ENCODE measurements at places on chromosomes 7 and 10.
A peak's percentile ranks its signal among the peaks of the same experiment; 100 is the strongest.

DNA sequence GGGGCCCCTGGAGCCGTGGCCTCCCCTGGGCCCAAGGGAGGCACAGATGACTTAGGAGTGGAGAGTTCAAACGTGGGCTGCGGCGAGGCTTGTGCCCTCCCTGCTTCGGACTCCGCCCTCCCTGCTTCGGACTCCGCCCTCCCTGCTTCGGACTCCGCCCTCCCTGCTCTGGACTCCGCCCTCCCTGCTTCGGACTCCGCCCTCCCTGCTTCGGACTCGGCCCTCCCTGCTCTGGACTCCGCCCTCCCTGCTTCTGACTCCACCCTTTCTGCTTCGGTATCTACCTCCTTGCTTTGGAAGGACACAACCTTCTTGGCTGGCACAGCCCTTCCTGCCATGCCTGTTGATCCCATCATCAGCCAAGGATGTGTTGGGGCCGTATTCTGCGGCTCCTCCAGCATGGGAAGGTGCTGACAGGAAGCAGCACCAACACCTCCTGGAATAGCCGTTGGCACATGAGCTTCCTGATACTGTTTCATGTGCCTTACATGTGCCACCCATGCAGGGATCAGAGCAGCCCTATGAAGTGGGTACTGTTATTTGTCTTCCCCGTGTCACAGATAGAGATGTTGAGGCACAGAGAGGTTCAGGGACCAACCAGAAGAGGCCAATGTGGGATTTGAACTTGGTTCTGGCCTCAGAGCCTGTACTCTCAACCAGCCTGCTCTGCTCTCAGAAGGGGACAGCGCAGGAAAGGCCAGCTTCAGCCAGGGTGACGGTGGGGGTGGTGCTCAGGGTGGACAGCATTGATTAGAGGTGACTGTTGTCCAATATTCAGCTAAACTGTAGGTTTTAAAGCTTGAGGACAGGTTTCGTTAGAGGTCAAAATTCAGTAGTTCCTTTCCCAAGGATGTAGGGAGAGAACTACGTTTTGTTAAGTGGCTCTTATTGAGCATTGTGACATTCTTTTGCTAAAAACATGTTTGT, 114.5 kb downstream of the NKX6-2 start:
- H3K27me3 ChIP-seq = no peaks in the 10 kb centered on the region
- no peaks in the 10 kb centered on the region for H3K4me1 ChIP-seq
- H3K36me3 ChIP-seq = no peaks in the 10 kb centered on the region
- peak; percentile 50 for DNase-seq
- no peak overlapping the region for H3K4me3 ChIP-seq

DNA sequence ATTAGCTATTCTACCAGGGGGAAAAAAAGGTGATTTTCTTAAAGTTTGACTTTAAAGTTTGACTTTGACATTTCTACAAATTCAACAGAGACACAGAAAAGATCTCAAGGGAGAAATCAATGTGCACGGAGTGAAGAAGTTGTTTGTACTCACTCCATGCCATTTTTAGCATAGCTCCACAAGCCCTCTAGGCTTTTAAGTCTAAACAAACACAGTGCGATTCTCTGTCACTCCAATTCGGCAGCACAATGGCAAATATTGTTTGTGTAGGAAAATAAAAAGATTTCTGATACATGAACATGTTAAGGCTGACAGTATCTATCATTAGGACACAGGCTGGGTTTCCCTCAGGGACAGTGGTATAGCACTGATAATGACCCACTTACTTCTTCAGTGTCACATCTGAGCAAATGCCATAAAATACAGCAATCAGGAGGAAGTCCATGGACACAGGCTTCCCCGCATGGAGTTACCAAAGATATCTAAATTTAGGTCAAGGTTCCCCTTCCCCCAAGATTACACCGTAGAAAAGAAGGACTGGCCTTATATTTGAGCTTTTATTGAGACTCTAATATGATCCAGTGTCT, 28.0 kb downstream of the GSAP start:
- H3K4me3 ChIP-seq = no peak overlapping the region
- no peaks in the 10 kb centered on the region for H3K27me3 ChIP-seq
- no peak overlapping the region for H3K27ac ChIP-seq
- DNase-seq = no peak
- H3K36me3 ChIP-seq = no peaks in the 10 kb centered on the region
- H3K4me1 ChIP-seq = no peaks in the 10 kb centered on the region

DNA sequence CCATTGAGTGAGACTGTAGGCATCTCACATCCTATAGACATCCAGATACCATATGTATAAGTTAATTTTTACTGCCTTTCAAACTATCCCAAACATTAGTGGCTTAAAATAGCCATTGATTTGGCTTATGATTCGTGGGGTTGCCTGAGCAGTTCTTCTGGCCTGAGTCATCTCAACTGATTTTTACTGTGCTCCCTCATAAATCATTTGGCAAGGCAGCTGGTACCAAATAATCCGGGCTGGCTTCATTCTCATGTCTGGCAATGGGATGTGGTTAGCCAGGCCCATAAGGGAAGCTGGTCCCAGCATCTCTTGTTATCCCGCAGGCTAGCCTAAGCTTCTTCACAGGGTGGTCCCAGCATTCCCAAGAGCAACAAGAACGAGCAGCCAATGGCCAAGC, 6.7 kb upstream of the LRGUK start:
- H3K36me3 ChIP-seq = no peaks in the 10 kb centered on the region
- no peaks in the 10 kb centered on the region for H3K27me3 ChIP-seq
- no peak for DNase-seq
- H3K27ac ChIP-seq = no peak overlapping the region
- H3K4me3 ChIP-seq = no peak overlapping the region

GRCh38 chr10:133052076-133052475, 35.6 kb upstream of the ADGRA1 start:
- H3K36me3 ChIP-seq = no peaks in the 10 kb centered on the region
- H3K27me3 ChIP-seq = peaks cover 9% of the 10 kb centered on the region
- no peaks in the 10 kb centered on the region for H3K4me1 ChIP-seq
- no peak overlapping the region for H3K4me3 ChIP-seq
- no peak for DNase-seq

DNA sequence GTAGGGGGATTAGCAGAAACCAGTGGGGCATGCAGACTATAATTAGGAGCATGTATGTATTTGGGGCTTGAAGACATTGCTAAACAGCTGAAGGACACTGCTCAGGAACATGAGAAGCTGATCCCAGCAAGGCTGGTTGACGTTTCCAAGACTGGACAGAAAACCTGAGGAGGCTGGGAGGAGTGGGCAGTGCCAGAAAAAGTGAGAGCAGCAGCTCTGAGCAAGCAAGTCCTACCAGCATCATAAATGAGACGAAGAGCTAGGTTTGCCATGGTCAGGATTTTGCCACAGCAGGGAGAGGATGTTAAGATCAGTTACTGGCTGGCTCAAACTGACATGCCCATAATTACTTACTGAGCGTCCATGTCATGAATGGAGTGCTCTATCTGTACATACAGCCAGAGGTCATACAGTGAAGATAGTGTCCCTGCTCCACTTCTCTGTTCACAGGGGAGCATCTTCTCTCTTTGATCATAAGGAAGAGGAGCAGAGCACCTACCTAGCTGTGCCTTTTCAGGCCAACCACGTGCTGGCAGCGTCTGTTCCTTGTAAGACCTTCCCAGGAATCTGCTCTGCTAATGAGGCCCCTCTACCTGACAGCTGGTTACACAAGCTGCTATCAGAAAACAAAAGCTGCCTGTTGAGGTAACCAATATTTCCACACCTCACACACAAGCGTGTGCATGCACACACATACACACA, 44.7 kb downstream of the PDE1C start:
- DNase-seq = no peak
- no peak overlapping the region for H3K27ac ChIP-seq
- no peaks in the 10 kb centered on the region for H3K36me3 ChIP-seq
- H3K27me3 ChIP-seq = no peaks in the 10 kb centered on the region

- no peaks in the 10 kb centered on the region for H3K27me3 ChIP-seq
- no peak overlapping the region for H3K27ac ChIP-seq
- H3K4me1 ChIP-seq = peaks cover 8% of the 10 kb centered on the region
- no peak overlapping the region for H3K4me3 ChIP-seq
- no peak for DNase-seq
- H3K36me3 ChIP-seq = no peaks in the 10 kb centered on the region
These were observed 138.1 kb downstream of the LRMDA start for GRCh38 chr10:75569506-75569905.

- no peak overlapping the region for H3K4me3 ChIP-seq
- no peak for DNase-seq
- no peak overlapping the region for H3K27ac ChIP-seq
- no peaks in the 10 kb centered on the region for H3K27me3 ChIP-seq
- H3K36me3 ChIP-seq = no peaks in the 10 kb centered on the region
These were observed 112.7 kb downstream of the REEP3 start for GRCh38 chr10:63633677-63634487.

DNA sequence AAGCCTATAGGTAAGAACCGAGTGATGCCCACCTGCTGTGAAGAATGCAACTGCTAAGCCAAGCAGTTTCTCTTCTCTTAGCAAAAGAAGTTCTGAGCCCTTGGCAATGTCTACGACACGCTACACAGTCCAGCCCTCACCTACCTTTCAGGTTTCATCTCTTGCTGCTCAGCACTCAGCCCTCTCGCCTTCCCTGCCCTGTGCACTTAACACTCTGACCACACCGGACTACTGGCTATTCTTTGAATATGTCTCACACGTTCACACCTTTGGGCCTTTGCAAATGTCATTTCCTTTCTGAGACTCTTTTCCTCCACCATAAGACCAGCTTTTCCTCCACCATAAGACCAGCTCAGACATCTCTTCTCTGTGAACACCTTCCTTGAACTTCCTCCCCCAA, 67.0 kb upstream of the ITGB1 start:
- no peaks in the 10 kb centered on the region for H3K27me3 ChIP-seq
- H3K36me3 ChIP-seq = no peaks in the 10 kb centered on the region
- H3K4me1 ChIP-seq = no peaks in the 10 kb centered on the region
- H3K4me3 ChIP-seq = no peak overlapping the region
- H3K27ac ChIP-seq = no peak overlapping the region
- no peak for DNase-seq

DNA sequence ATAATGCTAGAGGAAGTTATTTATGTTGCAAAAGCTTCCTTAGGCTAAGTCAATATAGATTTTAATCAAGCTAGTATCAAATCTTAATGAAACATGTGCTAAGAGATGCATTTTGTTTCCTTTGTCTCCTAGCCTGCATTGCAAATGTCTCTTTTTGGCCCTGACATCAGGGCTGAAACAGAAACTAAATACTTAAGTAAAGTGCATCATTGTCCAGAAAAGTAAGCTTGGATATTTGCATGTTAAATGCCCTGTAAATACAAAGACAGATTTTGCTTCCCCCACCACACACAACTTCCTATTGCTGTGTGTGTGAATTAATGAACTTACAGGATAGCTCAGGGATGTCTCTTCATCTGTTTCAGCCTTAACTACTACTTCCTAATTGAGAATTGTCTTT, 10.0 kb upstream of the STAMBPL1 start:
- no peak overlapping the region for H3K4me3 ChIP-seq
- H3K4me1 ChIP-seq = no peaks in the 10 kb centered on the region
- no peak overlapping the region for H3K27ac ChIP-seq
- H3K27me3 ChIP-seq = no peaks in the 10 kb centered on the region
- no peak for DNase-seq

- no peaks in the 10 kb centered on the region for H3K27me3 ChIP-seq
- H3K27ac ChIP-seq = peak overlapping the region; percentile 96
- DNase-seq = peak; percentile 71
- peak overlapping the region; percentile 79 for H3K4me3 ChIP-seq
- peaks cover 53% of the 10 kb centered on the region for H3K4me1 ChIP-seq
- peaks cover 6% of the 10 kb centered on the region for H3K36me3 ChIP-seq
These were observed 333 bp downstream of the SMNDC1 start for GRCh38 chr10:110304394-110304779.

GRCh38 chr10:100124097-100124496, 42.4 kb upstream of the CPN1 start:
- H3K27ac ChIP-seq = no peak overlapping the region
- no peaks in the 10 kb centered on the region for H3K36me3 ChIP-seq

DNA sequence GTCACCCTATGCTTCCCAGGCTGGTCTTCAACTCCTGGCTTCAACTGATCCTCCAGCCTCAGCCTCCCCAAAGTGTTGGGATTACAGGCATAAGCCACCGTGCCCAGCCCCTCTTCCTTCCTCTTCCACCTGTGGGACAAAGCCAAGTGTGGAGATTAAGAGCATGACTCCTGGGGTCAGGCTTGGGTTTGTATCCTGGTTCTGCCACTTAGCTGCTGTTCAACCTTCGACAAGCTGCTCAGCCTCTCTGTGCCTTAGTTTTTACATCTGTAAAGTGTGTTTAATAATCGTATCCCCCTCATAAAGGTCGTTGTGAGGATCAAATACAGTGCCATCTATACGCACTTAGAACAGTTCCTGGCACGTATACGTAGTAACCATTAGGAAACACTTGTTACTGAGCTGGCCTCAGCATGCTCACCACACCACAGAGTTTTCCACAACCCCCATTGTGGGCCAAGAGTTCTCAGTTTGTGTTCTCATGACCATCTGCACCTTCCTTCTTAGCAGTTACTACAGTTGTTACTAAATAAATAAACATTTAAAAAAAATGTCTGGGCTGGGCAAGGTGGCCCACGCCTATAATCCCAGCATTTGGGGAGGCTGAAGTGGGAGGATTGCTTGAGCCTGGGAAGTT, 140.5 kb upstream of the BTBD16 start:
- H3K36me3 ChIP-seq = no peaks in the 10 kb centered on the region
- H3K27me3 ChIP-seq = no peaks in the 10 kb centered on the region
- DNase-seq = no peak
- peaks cover 76% of the 10 kb centered on the region for H3K4me1 ChIP-seq
- H3K27ac ChIP-seq = peak overlapping the region; percentile 88
- no peak overlapping the region for H3K4me3 ChIP-seq

GRCh38 chr7:92613720-92614119, 23.5 kb upstream of the FAM133B start:
- H3K27me3 ChIP-seq = no peaks in the 10 kb centered on the region
- peaks cover 3% of the 10 kb centered on the region for H3K4me1 ChIP-seq
- DNase-seq = no peak
- no peak overlapping the region for H3K27ac ChIP-seq

DNA sequence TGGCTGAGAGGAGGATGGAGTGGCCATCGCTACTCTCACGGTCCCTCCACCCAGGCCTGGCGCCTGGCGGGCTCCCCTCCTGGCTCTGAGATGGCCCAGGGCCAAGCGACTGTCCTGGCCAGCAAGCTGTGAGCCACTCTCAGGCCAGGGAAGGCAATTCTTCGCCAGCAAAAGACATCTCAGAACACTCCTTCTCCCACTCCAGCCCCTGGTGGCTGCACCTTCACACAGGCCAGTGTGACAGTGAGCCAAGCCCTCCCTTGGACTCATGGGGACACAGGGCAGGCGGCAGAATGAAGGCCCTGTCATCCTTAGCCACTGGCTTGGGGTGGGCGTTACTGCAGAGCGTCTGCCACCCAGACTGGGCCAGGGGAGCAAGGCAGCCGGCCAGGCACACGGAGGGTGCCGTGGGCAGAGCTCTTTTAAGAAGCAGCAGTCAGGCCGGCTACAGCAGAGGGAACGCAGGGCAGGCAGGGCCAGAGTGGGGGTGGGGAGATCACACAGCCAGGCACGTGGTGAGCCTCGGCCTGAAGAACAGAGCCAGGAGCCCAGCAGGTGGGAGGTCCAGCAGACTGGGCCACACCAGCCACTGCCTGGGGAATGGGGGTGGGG, 14.4 kb downstream of the STK32C start:
- no peaks in the 10 kb centered on the region for H3K36me3 ChIP-seq
- peak overlapping the region; percentile 79 for H3K27ac ChIP-seq
- H3K4me3 ChIP-seq = no peak overlapping the region
- no peaks in the 10 kb centered on the region for H3K27me3 ChIP-seq
- H3K4me1 ChIP-seq = peaks cover 15% of the 10 kb centered on the region

All from sigmoid colon (tissue), 7 donors.